ENCODE measurements at places on chromosomes 1 and 21.

DNA sequence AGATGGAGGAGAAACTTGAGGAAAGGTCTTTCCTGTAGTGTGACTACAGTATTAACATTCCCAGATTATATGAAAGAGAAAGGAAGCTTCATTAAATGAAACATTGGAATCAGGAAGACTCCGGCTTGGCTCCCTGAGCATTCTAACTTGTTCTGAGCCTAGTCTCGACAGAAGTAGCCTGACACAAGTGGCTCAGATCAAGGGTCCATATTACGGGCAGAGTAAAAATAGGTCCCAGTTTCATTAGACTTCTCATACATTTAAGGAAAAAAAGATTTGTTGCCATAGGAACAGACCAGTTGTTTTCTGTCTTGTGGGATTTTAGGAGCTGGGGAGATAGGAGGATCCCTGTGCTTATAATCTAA, 12.8 kb downstream of the SMAP2 start:
- DNase-seq = no peak

DNA sequence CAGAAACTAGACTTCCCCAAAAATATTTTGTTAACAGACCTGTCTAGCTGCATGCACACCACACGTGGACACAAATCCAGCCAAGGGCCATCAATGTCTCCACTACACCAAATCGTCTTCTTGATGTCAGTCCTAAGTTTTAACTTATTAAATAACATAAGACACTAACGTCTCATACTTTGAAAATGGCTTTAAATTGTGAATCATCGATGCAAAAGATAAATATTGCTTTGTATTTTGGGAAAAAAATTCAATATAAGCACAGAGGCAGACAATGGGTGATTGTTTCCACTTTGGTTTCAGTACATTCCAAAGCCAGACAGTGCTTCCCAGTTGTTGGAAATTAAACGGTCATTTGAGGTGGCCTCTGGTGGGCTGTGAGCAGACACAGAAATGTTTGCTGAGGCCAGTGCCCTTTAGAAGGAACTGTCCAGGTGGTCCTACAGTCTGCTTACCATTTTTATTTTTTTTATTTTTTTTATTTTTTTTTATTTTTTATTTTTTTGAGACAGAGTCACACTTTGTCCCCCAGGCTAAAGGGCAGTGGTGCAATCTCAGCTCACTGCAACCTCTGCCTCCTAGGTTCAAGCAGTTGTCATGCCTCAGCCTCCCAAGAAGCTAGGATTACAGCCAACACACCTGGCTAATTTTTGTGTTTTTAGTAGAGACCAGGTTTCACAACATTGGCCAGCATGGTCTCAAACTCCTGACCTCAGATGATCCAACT, 1.8 kb upstream of the KIAA2013 start:
- DNase-seq = no peak

- no peak for DNase-seq
These were observed 55.2 kb downstream of the COLGALT2 start for GRCh38 chr1:183982172-183982963.

DNA sequence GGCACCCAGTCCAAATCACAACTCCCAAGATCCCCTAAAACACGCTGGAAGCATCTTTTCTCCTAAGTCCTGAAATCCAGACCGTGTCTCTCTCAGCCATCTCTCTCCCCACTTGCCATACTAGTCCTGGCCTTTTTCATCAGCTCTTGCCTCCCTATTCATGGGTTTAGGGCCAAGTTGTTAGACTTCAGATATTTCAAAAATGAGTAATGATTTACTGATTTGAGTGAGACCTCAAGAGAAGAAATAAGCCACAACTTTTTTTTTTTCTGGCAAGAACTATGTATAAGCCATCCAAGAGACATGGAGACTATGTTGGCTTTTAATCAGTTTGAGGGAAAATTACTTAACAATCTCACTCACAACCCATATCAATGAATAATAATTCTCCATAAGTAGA, 62.5 kb downstream of the TBX15 start:
- peak; percentile 41 for DNase-seq

GRCh38 chr1:11790880-11791715, 14.7 kb downstream of the MTHFR start:
- DNase-seq = peak; percentile 62

DNA sequence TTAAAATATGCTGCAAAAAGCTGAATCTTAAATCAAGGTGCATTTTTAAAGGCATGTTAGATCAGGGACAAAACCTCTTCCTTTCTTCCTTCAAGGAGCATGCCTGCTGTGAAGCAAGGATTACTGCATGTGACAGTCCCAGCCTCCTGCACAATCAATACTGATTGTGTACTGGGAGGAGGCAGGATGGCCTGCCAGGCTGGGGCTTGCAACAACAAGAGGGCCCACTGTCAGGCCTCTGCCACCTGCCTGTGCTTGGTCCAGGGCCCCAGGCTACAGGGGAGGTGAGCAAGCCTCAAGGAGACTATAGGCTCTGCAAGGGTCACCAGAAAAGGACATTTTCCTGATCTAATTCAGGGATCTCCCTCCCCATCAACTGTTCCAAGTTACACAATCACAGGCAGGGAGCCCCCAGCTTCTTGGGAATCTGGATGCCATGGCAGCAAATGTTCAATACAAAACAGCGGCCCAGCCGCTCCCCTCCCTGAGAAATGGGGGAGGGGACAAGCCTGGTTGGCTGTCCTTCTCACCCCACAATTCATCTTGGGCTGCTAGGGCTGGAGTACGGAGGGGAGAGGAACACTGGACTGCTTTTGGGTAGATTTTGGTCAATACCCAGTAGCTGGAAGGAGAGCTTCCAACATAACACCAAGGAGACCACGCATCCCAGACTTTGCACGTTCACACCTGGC, 76.7 kb downstream of the SSBP3 start:
- DNase-seq = no peak

DNA sequence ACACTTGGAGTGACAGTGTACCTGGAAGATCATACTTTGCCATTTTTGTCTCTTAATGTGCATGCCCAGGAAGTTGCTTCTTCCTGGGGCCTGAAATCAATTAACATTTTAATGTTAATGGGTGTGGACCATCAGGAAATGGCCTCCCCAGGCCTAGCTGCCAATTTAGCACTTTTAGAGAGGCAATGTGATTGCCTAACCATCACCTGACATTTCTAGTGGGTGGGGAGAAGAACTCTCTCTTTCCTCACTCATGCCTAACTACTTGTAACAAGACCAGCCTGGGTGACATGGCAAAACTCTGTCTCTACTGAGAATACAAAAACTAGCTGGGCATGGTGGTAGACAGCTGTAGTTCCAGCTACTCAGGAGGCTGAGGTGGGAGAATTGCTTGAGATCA, 549.0 kb upstream of the RGS18 start:
- DNase-seq = no peak

DNA sequence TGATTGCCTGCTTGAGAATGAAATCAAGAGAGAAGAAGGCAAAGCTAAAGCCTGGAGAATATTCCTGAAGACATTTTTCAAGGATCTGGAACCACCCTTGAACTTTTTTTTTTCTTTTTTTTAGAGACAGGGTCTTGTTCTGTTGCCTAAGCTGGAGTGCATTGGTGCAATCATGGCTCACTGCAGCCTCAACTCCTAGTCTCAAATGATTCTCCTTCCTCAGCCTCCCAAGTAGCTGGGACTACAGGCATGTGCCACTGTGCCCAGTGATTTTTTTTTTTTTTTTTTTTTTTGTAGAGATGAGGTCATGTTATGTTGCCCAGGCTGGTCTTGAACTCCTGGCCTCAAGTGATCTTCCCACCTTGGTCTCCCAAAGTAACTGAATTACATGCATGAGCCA, 22.2 kb upstream of the IRF2BP2 start:
- no peak for DNase-seq

- no peak for DNase-seq
These were observed 15.2 kb downstream of the DOP1B start for GRCh38 chr21:36171741-36172331.

DNA sequence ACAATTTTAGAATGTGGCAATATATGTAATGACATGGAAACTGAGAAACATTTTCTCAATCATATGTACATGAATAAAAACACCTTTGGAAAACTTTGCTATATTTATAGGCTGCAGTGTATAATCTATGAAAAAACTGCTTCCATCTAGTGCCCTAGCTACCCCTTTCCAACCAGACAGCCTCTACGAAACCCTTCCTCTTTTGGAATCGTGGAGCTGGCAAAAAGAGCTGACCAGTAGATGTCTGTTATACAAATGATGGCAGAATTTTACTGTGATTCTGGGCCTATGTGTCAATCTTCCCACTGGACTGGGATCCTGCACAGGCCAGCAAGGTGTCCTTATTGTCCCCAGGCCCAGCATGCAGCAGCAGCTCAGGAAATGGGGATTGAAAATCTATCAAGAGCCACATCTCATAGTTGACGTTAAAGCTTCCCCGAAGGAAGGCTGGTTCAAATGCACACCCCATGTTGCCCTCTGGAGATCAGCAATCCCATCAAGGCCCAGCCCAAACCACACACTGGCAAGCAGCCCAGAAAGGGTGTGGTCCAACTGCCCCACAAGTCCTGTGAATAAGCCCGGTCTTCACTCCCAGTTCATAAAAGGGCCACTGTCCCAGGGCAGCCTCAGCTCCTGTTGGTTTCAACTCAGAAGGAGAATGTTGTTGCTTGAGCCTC, 8.8 kb upstream of the FAM20B start:
- peak; percentile 75 for DNase-seq

GRCh38 chr1:53869454-53870117, 20.0 kb downstream of the YIPF1 start:
- DNase-seq = no peak

GRCh38 chr1:93411000-93411399, 36.9 kb upstream of the FNBP1L start:
- DNase-seq = no peak

DNA sequence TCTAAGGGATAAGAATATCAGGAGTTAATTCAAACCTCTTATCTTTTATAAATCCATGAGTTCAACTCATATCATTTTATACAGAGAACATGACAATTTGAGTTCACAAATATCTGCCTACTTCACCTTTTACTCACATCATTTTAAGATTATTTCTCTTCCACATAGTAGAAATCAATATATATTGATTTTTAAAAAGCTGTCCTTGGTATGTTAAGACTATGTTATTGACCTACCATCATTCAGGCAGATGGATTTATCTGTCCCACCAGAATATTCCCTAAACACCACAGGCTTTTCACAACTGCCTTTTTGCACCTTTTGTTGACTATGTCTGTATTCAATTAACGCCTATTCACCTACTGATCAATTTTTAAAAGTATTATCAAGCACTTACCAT, 13.5 kb downstream of the DRAM2 start:
- DNase-seq = no peak

- DNase-seq = no peak
These were observed 44.3 kb downstream of the HUNK start for GRCh38 chr21:31917108-31917507.

- DNase-seq = no peak
These were observed 57.3 kb downstream of the USP1 start for GRCh38 chr1:62494137-62494536.

- DNase-seq = no peak
These were observed 54.4 kb upstream of the C1orf174 start for GRCh38 chr1:3954170-3955169.

GRCh38 chr1:152189657-152190442, 30.8 kb upstream of the RPTN start:
- peak; percentile 51 for DNase-seq

DNA sequence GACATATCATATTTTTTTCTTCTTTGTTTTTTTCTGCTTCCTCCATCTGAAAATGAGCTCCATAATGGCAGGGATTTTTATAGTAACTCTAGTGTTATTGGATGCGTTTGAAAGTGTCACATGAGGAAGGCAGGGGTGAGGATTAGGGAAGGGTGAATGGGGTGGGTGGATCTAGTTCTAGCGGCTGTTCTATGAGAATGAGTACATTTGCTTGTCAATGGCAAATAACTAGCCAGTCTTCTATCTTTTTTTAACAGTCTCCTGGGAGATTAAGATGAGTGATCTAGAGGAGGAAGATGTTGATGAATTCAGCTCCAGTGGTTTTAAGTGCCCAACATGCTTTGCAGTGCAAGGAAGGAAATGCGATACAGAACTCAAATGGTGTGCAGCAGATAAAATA, 5.8 kb downstream of the OR14I1 start:
- no peak for DNase-seq

DNA sequence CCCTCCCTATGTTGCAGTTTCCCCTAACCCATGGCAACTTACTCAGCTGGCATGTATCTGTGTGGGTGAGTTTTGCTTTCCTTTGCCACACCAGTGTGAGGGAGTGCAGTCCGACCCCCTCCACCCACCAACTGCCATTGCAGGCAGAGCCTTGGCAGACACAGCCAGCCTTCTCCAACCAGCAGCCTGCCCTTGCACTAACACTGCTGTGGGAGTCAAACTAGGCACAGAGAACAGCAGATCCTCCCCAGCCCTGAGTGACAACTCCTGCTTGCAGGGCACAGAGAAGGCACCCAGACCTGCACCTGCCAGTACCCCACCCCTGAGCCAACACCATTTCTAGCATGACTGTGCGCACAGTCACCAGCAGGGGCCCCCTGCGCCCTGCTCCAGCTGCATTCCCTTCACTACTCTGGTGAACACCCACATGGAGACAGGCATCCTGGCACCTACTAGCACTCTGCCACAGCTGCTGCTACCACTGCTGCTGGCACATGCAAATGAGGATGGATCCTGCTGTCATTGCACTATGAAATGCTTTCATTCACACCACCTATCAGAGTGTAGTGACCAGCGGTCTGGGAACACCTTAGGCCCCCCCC, 98.4 kb downstream of the MAGI3 start:
- DNase-seq = no peak

GRCh38 chr1:22282364-22282995, 139.6 kb upstream of the WNT4 start:
- no peak for DNase-seq

DNA sequence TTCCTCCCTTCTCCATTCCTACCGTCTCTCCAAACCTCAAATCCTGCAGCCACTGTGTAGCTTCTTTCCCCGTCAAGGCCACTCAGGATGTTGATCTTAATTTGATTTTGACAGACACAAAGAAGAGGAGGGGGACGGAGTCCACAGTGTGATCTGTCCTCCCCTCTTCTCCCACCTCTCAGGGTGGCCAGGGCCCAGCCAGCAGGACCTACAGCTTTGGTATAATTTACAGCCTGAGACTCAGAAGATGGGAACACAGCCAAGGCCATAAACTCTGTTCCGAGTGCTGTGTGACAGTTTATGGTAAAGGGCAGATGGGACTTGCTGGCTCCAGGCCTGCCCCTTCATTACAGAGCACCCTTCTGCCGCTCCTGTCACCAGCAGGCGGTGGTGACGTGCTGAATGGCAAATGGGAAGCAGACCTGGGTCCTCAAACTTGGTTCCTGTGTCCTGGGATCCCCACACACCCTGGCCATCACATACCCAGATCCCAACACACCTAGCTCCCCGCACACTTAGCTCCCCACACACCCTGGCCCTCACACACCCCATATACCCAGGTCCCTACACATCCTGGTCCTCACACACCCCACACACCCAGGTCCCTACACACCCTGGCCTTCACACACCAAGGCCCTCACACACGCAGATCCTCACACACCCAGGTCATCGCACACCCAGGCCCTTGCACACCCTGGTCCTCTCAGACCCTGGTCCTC, 71.6 kb downstream of the CD2 start:
- peak; percentile 21 for DNase-seq

All from fibroblast of skin of right quadriceps (primary cell).